Endothelial cell of coronary artery (primary cell): ENCODE measurements at places on chromosomes 1 and 21. TPM values are rescaled to one million over a fixed set of nuclear protein-coding genes. Genes with fewer than 3 reads are reported as not detected.

EPHA8 gene
- not detected in 2 replicates for total RNA-seq

PFDN2 gene
- total RNA-seq, result 65.2 and 79.2 TPM in 2 replicates

WDR64 gene
- not detected in 2 replicates for total RNA-seq

DCLRE1B gene
- 2.1 and 2.2 TPM in 2 replicates for total RNA-seq

SLC26A9 gene
- under 0.01 TPM in 2 replicates for total RNA-seq

IGSF5 gene
- total RNA-seq, result not detected in 2 replicates

NUDT4B gene
- 8.1 and 15.3 TPM in 2 replicates for total RNA-seq

HPCAL4 gene
- not detected in 2 replicates for total RNA-seq

OPRD1 gene
- not detected in 2 replicates for total RNA-seq

ACTL8 gene
- not detected in 2 replicates for total RNA-seq

OR2L5 gene
- total RNA-seq, result not detected in 2 replicates

CCDC181 gene
- 0.09 TPM in 2 replicates for total RNA-seq

PRAMEF33 gene
- total RNA-seq, result not detected in 2 replicates

RHBG gene
- not detected in 2 replicates for total RNA-seq

WNT3A gene
- total RNA-seq, result not detected in 2 replicates

FMOD gene
- 0.47 TPM in 1 of 2 replicates, not detected in the other for total RNA-seq

CFAP74 gene
- not detected in 2 replicates for total RNA-seq

CHD5 gene
- under 0.01 and 0.19 TPM in 2 replicates for total RNA-seq

MYOG gene
- total RNA-seq, result not detected in 2 replicates

MTARC2 gene
- 3.1 and 12.7 TPM in 2 replicates for total RNA-seq

MAP10 gene
- 0.72 and 1.9 TPM in 2 replicates for total RNA-seq

ANKRD65 gene
- total RNA-seq, result under 0.01 and 0.09 TPM in 2 replicates

RAB7B gene
- 0.09 and 0.47 TPM in 2 replicates for total RNA-seq

ADAMTS4 gene
- 13.9 and 58.5 TPM in 2 replicates for total RNA-seq

PCP4 gene
- not detected in 2 replicates for total RNA-seq

IGSF21 gene
- total RNA-seq, result not detected in 2 replicates

MAEL gene
- total RNA-seq, result not detected in 2 replicates

MPZ gene
- 0.54 and 1.2 TPM in 2 replicates for total RNA-seq

MROH9 gene
- not detected in 2 replicates for total RNA-seq

MSH4 gene
- 0.18 and 0.28 TPM in 2 replicates for total RNA-seq

NCAM2 gene
- total RNA-seq, result 0.38 and 0.90 TPM in 2 replicates

SPATA17 gene
- under 0.01 and 0.09 TPM in 2 replicates for total RNA-seq

C1orf115 gene
- 29.5 and 29.7 TPM in 2 replicates for total RNA-seq

CATSPER4 gene
- not detected in 2 replicates for total RNA-seq

TRIM45 gene
- total RNA-seq, result 1.1 and 1.3 TPM in 2 replicates

ADORA1 gene
- total RNA-seq, result not detected in 2 replicates

RNF2 gene
- total RNA-seq, result 21.9 and 22.0 TPM in 2 replicates

BARHL2 gene
- total RNA-seq, result not detected in 2 replicates

SH2D5 gene
- total RNA-seq, result 0.81 and 0.85 TPM in 2 replicates

PIK3CD gene
- 3.6 and 4.0 TPM in 2 replicates for total RNA-seq

CAPZB gene
- total RNA-seq, result 88.8 and 110 TPM in 2 replicates

NFIA gene
- total RNA-seq, result 7.0 and 10.5 TPM in 2 replicates

DDX59 gene
- 11.0 and 12.4 TPM in 2 replicates for total RNA-seq

RGS5 gene
- 52.7 and 53.4 TPM in 2 replicates for total RNA-seq

CD5L gene
- not detected in 2 replicates for total RNA-seq

MXRA8 gene
- 0.63 and 6.3 TPM in 2 replicates for total RNA-seq

SLAMF1 gene
- not detected in 2 replicates for total RNA-seq

COL8A2 gene
- total RNA-seq, result 0.09 and 1.3 TPM in 2 replicates

SELE gene
- total RNA-seq, result 3.2 and 5.4 TPM in 2 replicates

ESPN gene
- total RNA-seq, result 0.45 and 0.85 TPM in 2 replicates

NEK2 gene
- 10.5 and 18.2 TPM in 2 replicates for total RNA-seq

DNAJC16 gene
- total RNA-seq, result 13.2 and 15.6 TPM in 2 replicates
